Fibroblast of skin of scalp (primary cell): ENCODE measurements at places on chromosomes 4 and X.

GRCh38 chr4:31059753-31060522, 339.8 kb downstream of the PCDH7 start:
- DNase-seq = no peak

DNA sequence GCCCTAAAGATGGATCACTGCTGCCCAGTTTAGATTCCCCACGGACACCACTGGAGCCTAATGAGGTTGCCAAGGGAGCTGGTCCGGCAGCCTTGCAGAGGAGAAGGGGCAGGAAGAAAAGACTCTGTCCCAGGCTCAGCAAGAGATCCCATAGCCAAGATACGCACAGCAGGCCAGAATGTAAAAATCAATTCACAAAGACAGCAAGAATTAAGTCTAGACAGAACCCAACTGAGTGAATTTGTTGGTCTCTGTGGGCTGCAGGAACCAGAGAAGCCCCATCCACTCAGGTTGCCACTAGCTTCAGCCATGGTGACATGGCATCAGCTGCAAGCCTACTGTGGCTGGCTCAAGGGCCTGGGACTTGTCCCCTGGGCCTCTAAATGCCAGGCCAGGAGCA, 22.9 kb downstream of the TSC22D3 start:
- DNase-seq = no peak

- DNase-seq = no peak
Observed at GRCh38 chr4:31156221-31156620, 436.1 kb downstream of the PCDH7 start.

GRCh38 chrX:128619490-128619889, 567.3 kb upstream of the ACTRT1 start:
- DNase-seq = no peak

DNA sequence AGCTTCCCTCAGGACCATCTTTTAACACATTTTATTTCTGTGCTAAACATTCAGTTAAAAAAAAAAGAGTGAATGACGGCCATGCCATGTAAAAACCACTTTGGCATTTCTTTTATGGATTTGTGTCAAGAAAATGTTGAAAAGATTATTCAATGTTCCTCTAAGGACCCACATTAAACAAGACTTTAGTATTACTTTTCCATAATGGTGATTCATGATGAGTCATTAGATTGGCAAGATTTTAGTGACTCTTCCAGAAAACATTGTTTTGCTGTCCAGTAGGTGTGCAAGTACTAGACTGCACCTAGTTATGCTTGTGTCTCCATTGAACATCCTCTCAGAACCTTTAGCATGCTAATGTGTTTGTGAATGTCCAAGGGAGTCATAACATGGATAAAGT, 748.6 kb downstream of the STPG2 start:
- DNase-seq = no peak

DNA sequence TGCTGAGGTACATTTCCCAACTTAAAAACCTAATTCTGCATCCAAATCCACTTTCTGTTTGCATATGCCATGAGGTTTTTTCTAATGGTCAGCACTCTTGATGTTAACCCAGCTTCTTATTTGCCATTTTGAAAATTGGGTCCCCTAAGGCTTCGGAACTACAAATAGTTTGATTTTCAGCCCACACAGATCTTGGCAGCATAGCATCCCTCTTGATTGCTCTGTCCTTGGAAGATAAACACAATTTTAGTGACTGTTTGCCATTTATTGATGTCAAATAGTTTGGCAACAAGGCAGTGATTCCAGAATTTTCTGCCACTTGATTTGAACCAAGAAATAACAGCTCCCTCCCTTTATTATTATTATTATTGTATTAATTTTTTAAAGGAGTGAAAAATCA, 696.9 kb downstream of the RAB28 start:
- DNase-seq = no peak

- no peak for DNase-seq
Observed at GRCh38 chr4:2902126-2902525, 58.5 kb downstream of the ADD1 start.
